NCI-H1048 (cell line): ENCODE measurements at places on chromosomes 2 and 18.

GRCh38 chr2:234161932-234162331 lies 111.4 kb downstream of the SPP2 start:
- DNase-seq, result no peak

GRCh38 chr2:224984637-224985036 lies 57.6 kb downstream of the DOCK10 start:
- no peak for DNase-seq

DNA sequence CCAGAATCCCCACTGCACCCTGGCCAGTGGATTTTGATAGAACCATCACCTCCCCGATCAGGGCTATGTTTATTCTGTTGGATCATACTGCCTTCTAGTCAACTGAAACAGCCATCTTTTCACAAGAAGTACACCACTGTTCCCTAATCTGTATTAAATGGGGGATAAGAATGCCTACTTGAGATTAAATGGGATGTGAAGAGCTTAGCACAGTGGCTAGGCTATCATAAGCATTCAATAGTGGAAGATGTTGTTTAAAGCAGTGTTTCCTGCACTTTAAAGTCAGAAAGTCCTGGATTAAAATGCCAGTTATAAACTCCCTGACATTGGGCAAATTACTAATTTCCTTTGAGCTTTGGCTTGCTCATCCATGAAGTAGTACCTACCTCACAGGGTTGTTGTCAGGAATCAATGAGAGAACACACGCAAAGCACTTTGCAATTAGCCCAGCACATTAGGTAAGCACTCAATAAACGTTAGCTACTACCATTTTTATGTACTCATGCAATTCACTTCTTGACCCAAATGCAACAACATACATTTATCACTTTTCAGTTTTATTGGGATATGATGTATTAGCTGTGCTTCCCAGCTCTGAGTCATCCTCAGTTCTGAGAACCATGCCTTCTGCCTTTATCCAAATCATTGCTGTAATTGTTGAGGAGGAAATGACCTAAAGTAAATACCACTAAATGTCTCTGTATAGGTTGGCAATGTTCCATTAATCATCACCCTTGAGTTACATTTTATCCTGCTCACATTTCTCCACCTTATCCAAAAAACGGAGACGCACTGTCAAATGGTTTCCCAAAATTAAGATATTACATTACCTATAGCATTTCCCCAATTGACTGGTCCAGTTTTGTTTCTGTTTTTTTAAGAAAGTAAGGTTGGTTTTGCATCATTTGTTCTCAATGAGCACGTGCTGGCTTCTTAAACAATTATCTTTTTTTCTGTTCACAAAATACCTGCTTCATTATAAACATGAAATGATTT lies 2.1 kb downstream of the TMEM247 start:
- no peak for DNase-seq

GRCh38 chr2:88053934-88054781 lies 1.4 kb downstream of the KRCC1 start:
- DNase-seq, result no peak

- no peak for DNase-seq
Measured at GRCh38 chr18:39693359-39693758, 2127.8 kb upstream of the CELF4 start.

DNA sequence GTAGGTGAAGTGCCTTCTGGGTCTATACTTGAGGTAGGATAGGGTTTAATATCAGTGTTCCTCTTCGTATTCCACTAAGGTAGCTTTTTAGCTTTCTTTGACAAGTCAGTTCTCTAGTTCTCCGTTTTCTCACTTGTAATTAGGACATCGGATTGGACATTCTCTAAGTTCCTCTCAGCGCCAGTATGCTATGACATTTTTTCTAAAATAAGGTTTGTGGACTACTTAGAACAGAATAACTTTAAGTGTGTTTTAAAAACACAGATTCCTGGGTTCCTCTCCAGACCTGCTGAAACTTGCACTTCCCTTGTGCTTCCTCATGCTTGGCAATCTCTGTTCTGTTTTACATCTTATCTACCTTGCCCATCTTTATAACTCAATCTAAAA lies 69.3 kb upstream of the YWHAQ start:
- no peak for DNase-seq

DNA sequence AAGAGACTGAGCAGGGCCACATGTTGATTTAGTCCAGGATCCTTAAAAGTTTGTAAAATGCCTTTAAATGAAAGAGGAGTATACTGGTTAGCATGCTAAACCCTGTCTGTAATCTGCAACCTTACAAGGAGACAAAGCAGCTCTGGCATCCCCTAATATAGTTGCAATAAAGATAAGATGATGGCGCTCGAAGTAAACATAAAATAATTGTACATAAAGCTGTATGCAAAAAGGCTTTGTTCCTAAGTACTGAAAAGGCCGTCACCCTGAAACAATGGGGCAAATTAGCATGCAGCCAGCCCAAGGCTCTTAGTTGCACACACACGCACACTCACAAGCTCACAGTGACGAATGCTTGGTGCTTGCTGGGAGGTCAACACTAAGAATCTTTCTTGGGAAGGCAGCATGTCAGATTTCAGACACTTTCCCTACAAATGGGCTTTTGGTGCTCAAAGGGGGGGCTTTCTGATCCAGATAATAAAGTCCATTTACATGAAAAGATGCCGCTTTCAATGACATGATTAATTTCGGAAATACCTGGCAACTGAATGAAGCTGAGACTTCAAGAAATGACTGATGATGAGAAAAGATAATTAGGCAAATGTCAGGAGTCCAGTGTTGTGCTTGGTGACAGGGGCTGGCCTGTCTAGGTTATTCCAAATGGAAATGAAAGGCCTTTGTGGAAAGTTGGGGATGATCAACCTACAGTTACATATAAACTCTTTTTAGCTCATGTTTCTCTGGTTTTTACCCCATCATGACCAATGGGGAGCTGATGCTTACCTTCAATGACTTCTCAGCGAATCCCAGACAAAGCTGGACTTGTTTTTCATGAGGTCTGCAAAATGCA lies 370.3 kb downstream of the MEIS1 start:
- no peak for DNase-seq

DNA sequence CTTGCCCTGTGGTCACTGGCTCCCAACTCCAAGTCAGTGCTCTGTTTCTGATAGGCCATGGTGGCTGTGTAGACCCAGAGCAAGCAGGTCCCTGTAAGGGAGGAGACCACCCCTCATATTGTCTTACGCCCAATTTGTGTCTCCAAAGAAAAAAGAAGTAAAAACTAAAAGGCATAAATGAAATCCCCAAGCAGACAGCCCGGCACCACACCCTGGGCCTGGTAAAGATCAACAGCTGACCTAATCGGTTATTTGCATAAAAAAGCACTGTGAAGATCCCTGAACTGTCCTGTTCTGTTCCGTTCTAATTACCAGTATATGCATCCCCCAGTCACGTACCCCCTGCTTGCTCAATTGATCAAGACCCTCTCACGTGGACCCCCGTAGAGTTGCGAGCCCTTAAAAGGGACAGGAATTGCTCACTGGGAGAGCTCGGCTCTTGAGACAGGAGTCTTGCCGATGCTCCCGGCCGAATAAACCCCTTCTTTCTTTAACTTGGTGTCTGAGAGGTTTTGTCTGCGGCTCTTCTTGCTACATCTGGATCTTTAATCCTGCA lies 364.1 kb upstream of the HS6ST1 start:
- DNase-seq, result no peak

GRCh38 chr2:210681491-210681890 lies 125.1 kb downstream of the CPS1 start:
- no peak for DNase-seq

DNA sequence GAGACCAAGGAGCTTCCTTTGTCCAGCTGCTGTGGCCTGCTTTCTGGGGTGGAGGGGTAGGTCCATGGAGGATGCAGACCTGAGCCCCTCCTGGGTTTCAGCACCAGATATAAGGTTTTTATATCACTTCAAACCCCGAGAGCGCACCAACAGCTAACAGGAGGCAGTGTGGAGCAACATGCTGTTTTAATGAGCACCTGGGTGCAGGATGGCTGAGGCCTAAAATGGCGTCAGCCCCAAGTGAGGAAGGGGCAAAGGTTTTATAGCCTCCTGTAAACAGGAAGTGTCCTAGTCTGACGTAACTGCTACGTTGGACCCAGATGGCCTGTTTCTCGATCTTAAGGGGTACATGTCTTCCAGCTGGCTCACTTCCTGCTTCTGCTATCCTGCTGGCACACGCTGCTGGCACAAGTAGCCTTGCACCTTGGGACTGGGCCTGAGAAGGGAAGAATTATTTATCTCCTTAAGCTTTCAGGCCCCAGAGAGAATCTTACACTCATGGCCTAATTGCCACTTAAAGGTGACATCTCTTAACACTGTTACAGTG lies 11.4 kb upstream of the REG1B start:
- no peak for DNase-seq

GRCh38 chr2:174332217-174332963 lies 2.4 kb upstream of the SP9 start:
- DNase-seq, result no peak

DNA sequence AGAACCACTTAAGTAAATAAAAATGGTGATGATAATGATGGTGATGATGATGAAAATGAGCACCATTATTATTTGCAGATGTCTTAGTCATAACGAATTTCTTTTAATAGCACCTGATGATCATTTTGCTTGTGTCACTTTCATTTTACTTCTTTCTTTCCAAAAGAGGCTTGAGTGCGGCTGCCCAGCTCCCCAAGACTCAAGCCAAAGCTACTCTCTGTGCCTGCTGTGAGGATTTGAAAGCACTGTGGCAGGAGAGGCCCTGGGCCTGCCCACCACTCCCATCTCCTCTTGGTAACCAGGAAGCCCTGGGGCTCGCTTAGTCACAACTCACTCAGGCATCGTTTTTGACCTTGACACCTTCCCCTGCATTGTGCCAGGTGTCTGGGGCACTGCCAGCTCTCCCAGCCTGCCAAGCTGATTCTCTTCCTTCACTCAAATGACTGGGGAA lies 41.2 kb downstream of the RPL37A start:
- no peak for DNase-seq

DNA sequence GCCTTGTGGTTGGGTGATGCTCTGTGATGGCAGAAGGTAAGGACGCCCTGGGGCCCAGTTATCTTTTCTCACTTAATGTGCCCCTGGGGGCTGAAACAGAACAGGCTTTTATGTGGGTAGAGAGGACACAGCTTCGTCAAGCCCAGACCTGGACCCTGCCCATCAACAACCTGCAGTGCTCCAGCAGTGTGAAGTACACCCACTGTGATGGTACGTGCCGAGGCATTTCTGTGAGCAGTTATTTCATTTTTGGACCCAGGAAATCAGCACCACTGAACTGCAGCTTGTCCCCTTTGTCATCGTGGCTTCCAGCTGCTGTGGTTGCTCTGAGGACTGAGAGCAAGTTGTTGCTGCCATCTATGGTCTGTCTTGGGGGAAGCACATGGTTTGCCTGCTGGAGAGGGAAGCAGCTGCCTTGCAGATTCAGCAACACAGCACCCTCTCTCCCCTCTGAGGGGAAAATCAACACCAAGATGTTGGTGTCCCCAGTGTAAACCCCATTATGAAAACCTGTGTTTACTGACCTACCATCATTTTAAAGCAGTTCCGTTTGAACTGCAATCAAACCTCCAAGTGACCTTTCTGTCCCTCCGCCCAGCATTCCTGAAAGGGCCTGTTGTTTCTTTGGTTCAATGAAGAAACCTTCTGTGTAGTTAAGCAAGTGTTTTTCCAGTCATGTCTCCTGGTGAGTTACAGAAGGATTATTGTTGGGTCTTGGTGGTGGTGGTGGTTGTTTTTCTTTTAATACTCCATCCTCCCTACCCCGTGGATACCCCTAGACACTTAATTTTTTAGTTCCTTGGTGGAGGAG lies 158.2 kb downstream of the MGAT5 start:
- no peak for DNase-seq

DNA sequence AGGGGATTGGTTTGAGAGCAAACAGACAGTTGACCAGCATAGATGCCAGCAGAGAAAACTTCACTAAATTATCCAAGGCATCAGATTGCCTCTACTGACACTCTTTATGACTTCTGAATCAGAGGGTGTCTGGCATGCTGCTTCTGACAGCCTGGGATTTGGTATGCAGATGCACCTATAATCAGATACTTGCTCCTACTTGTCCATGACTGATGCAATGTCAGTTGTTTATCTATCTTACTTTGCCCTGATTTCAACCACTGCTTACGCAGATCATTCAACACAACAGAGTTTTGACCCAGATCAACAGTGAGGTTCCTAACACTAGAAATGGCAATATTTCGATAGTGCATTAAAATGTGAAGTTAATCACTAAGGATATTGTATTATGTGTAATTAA lies 22.6 kb upstream of the CALCRL start:
- no peak for DNase-seq

GRCh38 chr2:30417253-30417652 lies 29.8 kb upstream of the LCLAT1 start:
- DNase-seq, result no peak

DNA sequence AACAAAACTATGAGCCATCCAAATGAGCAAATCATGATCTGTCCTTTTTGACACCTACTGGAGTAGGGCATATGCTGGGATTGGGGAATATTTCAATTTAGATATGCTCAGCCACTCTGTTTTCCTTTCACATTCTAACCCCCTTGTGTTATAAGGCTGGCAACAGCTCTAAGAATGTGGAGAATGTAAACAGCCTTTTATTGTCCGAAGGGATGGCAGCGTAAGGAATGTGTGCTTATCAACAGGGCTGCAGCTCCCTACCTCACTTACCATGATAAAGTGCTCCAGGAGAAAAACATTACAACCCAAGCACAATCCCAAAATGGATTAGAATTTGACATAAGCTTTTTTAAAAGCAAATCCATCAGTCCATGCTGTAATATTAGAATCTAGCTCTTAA lies 2.2 kb downstream of the NXPH2 start:
- no peak for DNase-seq

DNA sequence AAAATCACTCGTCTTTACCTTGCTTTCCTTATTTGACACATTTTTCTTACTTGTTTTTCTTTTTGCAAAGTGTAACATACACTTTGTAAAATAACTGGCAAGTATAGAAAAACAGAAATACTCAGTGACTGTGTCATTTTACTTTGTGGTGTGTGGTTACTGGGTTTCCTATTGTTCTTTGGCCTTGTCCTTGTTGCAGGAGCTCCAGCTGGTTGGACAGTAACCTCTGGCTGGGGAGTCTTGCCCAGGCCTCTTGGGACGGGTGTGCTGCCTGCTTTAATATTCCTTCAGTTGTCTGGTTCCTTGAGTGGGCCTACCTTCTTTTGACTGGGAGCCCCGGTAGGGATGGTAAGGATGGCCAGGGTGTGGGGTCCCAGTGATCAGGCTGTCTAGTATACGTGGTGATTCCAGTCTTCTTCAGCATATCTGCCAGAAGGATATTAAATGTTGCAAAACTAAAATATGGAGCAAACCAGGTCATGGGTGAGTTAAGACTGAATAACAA lies 53.8 kb downstream of the RNF144A start:
- no peak for DNase-seq

DNA sequence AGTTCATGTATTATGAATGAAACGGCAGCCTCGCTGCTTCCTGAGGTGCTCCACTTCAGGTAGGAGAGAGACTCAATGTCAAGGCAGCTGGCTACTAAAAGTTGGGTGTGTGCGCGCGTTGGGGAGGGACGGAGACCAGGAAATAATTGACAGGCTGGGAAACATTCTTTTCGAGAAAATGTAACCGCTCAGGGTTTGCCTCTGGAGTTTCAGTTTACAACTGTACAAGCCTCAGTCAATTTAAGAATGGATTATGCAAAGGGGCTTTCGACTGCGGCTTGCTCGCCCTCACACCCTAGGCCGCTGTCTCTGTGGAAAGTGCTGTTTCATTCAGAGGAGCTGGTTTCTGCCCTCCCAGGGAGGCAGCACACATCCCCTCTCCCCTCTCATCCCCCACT lies 4.4 kb upstream of the SPRED2 start:
- DNase-seq, result no peak

- DNase-seq, result no peak
Measured at GRCh38 chr2:9268301-9269080, 61.9 kb downstream of the ASAP2 start.

- no peak for DNase-seq
Measured at GRCh38 chr2:11904029-11904428, 157.6 kb downstream of the LPIN1 start.
